Hindlimb muscle (tissue), 1 donor: ENCODE measurements at places on chromosomes 3 and 15. TPM values are rescaled to one million over a fixed set of nuclear protein-coding genes. Genes with fewer than 3 reads are reported as not detected.

Gene DNAH12
- 0.50 TPM for polyA plus RNA-seq

Gene LRRIQ4
- polyA plus RNA-seq, result not detected

Gene SLC7A14
- polyA plus RNA-seq, result 0.58 TPM

- no peak for DNase-seq
Observed at GRCh38 chr15:57698243-57698642, 8.3 kb upstream of the POLR2M start.
